Psoas muscle (tissue), 8 donors: ENCODE measurements at places on chromosomes 5 and 9. TPM values are rescaled to one million over a fixed set of nuclear protein-coding genes. Genes with fewer than 3 reads are reported as not detected.

DNA sequence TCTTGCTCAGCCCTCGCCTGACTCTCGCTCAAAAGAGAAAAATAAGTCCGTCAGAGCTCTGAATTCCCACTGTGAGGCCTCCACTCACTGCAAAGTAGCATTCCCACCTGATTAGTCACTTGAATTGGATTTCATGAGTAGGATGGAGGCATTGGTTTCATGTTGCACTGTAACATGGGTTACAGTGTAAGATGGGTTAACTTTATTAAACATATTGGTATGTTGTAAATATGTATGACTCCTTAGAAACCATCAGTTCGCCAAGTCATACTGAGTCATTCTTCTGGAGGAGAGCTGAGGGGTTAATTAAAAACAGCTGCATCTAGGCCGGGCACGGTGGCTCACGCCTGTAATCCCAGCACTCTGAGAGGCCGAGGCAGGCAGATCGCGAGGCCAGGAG is 93.8 kb upstream of the BNC2 start:
- DNase-seq: no peak
- H3K36me3 ChIP-seq: no peaks in the 10 kb centered on the region

GRCh38 chr9:132006677-132007370 is 72.8 kb downstream of the MED27 start:
- H3K4me3 ChIP-seq: no peak overlapping the region
- no peaks in the 10 kb centered on the region for H3K27me3 ChIP-seq
- no peaks in the 10 kb centered on the region for H3K36me3 ChIP-seq
- no peak for DNase-seq
- H3K27ac ChIP-seq: no peak overlapping the region

Gene ENDOG
- total RNA-seq: 109 TPM

DNA sequence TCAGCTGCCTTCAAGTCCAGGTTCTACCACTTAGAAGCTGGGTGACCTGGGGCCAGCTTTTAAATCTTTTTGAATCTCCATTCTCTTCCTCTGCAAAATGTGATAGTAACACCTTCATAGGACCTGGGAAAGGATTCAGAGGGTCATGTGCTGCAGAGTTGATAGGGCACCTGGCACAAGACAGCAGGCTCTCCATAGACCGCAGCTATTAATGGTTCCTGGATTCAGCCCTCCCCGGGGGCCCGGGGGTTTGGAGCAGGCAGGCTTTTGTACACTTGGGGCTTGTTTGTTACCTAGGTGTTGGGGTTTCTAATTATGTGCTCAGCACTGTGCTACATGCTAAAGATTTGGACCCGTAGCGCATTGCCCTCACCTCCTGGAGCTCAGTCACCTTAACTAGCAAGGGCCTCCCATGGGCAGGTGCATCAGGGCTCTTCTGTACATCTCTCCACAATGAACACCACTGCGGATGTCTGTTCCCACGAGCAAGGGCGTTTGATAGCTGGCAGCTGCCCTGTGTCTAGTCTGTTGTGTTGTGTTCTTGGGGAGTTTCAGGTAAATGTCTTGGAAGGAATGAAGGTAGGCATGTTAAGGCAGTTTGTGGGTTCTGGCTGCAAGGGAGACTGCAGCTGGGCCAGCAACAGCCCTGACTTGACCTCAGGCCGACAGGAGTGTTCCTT is 12.1 kb downstream of the PRRC2B start:
- H3K36me3 ChIP-seq: no peaks in the 10 kb centered on the region
- no peaks in the 10 kb centered on the region for H3K27me3 ChIP-seq
- H3K4me1 ChIP-seq: peaks cover 100% of the 10 kb centered on the region
- DNase-seq: no peak
- peak overlapping the region; percentile 90 for H3K27ac ChIP-seq
- peak overlapping the region; percentile 31 for H3K4me3 ChIP-seq

DNA sequence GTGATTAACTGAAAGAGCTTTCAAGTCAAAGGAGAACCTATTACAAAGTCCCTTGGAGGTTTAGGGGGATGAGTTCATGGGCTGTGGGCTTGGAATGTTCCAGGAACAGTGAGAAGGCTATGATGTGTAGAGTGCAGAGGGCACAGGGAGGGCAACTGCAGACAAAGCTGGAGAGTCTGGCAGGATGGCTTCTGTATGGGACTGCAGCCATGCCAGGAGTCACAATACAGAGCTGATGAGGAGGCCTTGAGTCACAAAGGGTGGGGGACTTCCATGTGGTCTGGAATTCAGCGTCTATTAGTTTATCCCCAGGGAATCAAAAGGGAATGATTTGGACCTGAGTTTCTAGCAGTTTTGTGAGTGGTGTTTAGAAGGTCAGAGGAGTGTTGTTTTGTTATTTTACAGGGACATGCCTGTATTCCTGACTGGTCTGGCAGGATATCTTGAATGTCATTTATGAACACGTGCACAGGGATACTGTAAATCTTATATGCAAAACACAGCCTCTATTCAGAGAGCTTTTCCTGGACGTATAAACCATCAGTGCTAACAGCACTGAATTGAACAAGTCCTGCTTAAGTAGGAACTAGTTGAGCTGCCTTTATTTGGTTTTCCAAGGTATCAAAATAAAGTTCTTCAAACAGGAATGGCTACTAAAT is 14.3 kb upstream of the TEK start:
- H3K27me3 ChIP-seq: no peaks in the 10 kb centered on the region
- no peak overlapping the region for H3K27ac ChIP-seq
- no peak for DNase-seq
- H3K4me1 ChIP-seq: no peaks in the 10 kb centered on the region
- no peak overlapping the region for H3K4me3 ChIP-seq
- no peaks in the 10 kb centered on the region for H3K36me3 ChIP-seq

GRCh38 chr5:51495672-51496071 is 112.4 kb downstream of the ISL1 start:
- DNase-seq: no peak
- no peaks in the 10 kb centered on the region for H3K27me3 ChIP-seq
- no peaks in the 10 kb centered on the region for H3K4me1 ChIP-seq
- H3K27ac ChIP-seq: no peak overlapping the region

DNA sequence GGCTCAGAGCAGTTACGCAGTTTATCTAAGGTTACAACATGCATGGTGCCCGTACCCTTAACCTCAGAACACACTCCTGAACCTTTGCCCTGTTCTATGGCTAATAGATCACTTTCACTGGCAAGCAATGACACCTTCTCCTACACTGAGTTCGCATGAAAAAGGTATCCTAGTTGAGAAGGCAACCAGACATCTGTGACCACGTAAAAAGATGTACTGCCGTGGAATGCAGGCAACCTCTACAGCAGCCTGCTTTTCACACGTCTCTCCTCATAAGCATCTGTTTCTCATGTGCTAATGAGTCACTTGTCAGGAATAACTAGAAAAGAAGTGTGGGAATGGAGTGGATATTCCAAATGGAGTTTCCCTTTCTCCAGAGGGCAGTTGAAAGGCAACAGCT is 71.4 kb downstream of the FBXO38 start:
- H3K4me3 ChIP-seq: no peak overlapping the region
- H3K27me3 ChIP-seq: no peaks in the 10 kb centered on the region
- H3K4me1 ChIP-seq: no peaks in the 10 kb centered on the region

DNA sequence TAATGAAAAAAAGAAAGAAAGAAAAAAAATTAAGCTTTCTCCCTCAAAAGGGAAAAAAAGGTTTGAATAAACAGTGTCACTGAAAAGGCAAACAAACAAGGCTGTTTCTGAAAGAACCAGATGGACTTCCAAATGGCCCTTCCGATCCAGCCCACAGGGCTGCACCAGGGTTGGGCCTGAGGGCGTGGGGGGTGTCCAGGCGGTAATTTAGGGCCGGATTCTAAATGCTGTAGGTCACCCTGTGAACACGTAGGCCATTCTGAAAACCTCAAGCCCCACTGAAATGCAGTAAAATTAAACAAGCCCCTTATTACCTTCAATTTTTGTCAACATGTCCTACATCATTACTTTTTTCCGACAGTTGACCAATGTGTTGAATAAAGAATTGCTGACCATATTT is 132.1 kb downstream of the HSD17B3 start:
- no peaks in the 10 kb centered on the region for H3K27me3 ChIP-seq
- no peak overlapping the region for H3K27ac ChIP-seq
- no peaks in the 10 kb centered on the region for H3K36me3 ChIP-seq
- DNase-seq: no peak
- no peaks in the 10 kb centered on the region for H3K4me1 ChIP-seq
- H3K4me3 ChIP-seq: no peak overlapping the region

DNA sequence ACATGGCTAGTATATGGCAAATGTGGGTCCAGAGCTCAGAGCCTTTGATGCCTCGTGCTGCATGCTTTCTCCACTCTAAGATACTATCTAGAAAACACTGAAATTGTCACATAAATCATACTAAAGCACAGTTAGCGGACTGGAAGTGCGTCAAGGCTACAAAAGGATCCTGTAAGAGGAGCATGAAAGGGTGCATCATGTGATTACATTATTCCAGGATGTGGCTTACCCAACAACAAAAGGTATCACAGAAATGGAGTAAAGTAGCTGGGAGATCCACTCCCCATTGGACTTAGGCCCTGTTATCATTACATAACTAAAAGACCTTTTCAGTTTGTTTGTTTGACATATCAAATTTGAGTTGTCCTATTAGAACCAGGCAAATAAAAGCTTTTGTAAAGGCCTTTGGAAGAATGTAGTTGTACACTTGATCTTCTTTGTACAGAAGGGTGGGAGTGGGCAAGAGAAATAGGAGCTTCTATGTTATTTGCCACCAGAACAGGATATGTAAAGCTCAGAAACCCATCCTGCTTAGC is 6.9 kb downstream of the SLC31A1 start:
- no peaks in the 10 kb centered on the region for H3K4me1 ChIP-seq
- no peaks in the 10 kb centered on the region for H3K27me3 ChIP-seq
- H3K36me3 ChIP-seq: no peaks in the 10 kb centered on the region
- no peak overlapping the region for H3K4me3 ChIP-seq
- DNase-seq: no peak
- H3K27ac ChIP-seq: no peak overlapping the region

- peaks cover 3% of the 10 kb centered on the region for H3K36me3 ChIP-seq
- DNase-seq: no peak
- peak overlapping the region; percentile 86 for H3K4me3 ChIP-seq
- H3K4me1 ChIP-seq: peaks cover 51% of the 10 kb centered on the region
- H3K27me3 ChIP-seq: no peaks in the 10 kb centered on the region
These were observed 281.8 kb downstream of the AOPEP start for GRCh38 chr9:95008151-95008771.

DNA sequence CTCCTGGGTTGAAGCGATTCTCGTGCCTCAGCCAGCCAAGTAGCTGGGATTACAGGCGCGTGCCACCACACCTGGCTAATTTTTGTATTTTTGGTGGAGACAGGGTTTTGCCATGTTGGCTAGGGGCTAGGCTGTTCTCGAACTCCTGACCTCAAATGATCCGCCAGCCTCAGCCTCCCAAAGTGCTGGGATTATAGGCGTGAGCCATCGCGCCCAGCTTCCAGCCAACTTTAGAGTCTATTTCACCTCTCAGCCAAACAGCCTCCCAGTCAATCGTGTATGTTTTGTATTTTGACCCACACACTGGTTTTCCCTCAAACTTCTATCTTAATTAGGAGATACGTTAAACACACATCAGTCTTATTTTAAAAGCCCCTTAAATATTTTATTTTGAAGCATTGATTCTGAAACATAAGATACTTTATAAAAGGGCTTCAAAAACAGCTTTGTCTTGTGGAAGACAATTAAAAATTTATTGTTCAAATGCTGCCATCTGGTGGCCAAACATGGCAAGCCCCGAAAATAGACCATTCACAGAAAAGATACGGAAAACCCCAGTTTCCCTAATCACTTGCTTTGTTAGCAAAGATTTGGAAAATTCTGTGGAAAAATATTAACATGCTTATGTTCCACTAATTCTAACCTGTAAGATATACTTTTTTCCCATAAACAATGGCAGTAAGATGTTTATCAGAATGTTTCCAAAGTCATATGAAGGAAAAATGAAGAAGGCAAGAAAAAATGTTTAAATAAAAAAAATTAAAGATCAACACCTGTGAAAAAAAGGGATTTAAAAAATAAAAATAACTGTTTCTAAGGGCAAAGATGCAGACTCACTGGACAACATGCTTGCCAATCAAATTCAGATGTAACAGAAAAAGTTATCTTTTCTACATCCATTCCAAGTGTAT is 33.1 kb downstream of the APTX start:
- peaks cover 4% of the 10 kb centered on the region for H3K36me3 ChIP-seq
- no peaks in the 10 kb centered on the region for H3K4me1 ChIP-seq
- no peak overlapping the region for H3K27ac ChIP-seq

DNA sequence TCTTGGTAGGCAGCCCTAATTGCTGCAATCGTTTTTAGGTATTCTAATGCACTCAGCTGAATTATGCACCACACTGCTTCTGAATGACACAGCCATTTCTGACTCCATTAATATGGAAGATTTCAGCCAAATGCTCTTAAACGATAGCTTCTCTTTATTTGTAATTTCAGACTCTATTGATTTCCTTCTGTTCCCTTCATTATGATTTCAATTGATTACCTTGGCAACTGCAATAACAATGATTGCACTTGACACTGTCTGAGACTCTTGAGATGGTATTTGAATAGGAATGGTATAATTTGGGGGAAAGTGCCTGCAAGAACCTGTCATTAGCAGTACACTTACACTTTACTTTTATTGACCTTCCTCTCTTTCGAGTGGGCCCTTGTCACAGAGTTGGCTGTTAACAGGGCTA is 296.1 kb upstream of the DMAC1 start:
- no peaks in the 10 kb centered on the region for H3K36me3 ChIP-seq
- H3K4me1 ChIP-seq: no peaks in the 10 kb centered on the region
- H3K27ac ChIP-seq: no peak overlapping the region
- H3K4me3 ChIP-seq: no peak overlapping the region
- no peaks in the 10 kb centered on the region for H3K27me3 ChIP-seq
- no peak for DNase-seq

- no peak for DNase-seq
- H3K36me3 ChIP-seq: no peaks in the 10 kb centered on the region
- H3K4me1 ChIP-seq: no peaks in the 10 kb centered on the region
- no peak overlapping the region for H3K4me3 ChIP-seq
- no peak overlapping the region for H3K27ac ChIP-seq
These were observed 708.6 kb upstream of the WWC1 start for GRCh38 chr5:167582886-167583285.

- no peaks in the 10 kb centered on the region for H3K27me3 ChIP-seq
- no peak overlapping the region for H3K27ac ChIP-seq
- H3K4me1 ChIP-seq: no peaks in the 10 kb centered on the region
- no peak for DNase-seq
- H3K36me3 ChIP-seq: no peaks in the 10 kb centered on the region
These were observed 173.2 kb upstream of the ELL2 start for GRCh38 chr5:96134886-96135285.

Gene CAPSL
- not detected for total RNA-seq

Gene WDR38
- total RNA-seq: not detected

DNA sequence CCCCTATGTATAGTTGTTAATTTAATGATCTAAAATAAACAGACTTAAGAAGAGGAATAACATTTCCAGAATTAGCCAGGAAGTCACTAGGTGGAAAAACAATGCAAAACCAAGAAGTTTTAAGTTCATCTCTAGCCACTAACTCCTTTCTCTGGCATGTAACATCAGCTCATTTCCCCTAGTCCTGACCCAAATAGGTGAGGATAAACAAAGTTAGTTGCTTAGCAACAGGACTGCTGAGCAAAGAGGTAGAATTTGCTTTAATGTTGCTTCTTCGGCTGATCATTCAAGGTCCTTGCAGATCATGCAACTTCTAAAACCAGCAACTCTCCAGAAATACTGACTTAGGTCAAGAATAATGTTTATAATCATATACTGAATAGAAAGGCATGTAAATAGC is 675.8 kb downstream of the CETN3 start:
- no peaks in the 10 kb centered on the region for H3K36me3 ChIP-seq
- DNase-seq: no peak
- H3K27me3 ChIP-seq: no peaks in the 10 kb centered on the region
- no peak overlapping the region for H3K27ac ChIP-seq
- H3K4me1 ChIP-seq: peaks cover 41% of the 10 kb centered on the region
